ENCODE measurements at places on chromosomes 12 and 14. TPM values are rescaled to one million over a fixed set of nuclear protein-coding genes. Genes with fewer than 3 reads are reported as not detected.

- peaks cover 39% of the 10 kb centered on the region for H3K36me3 ChIP-seq
- H3K4me3 ChIP-seq: peak overlapping the region; percentile 97
- H3K4me1 ChIP-seq: peaks cover 54% of the 10 kb centered on the region
Observed at GRCh38 chr12:56635806-56636674, 5.9 kb upstream of the BAZ2A start.

- peaks cover 3% of the 10 kb centered on the region for H3K4me1 ChIP-seq
- no peak for DNase-seq
- peaks cover 26% of the 10 kb centered on the region for H3K27me3 ChIP-seq
- H3K36me3 ChIP-seq: peaks cover 4% of the 10 kb centered on the region
Observed at GRCh38 chr12:66196806-66197205, 7.8 kb downstream of the IRAK3 start.

Gene BHLHE41
- not detected for total RNA-seq

Gene OR4M1
- total RNA-seq: not detected

GRCh38 chr14:54804538-54805041 lies 98.0 kb downstream of the GCH1 start:
- peaks cover 2% of the 10 kb centered on the region for H3K4me1 ChIP-seq
- DNase-seq: no peak
- H3K4me3 ChIP-seq: no peak overlapping the region
- H3K27ac ChIP-seq: no peak overlapping the region

Gene EML1
- total RNA-seq: 0.68 TPM

DNA sequence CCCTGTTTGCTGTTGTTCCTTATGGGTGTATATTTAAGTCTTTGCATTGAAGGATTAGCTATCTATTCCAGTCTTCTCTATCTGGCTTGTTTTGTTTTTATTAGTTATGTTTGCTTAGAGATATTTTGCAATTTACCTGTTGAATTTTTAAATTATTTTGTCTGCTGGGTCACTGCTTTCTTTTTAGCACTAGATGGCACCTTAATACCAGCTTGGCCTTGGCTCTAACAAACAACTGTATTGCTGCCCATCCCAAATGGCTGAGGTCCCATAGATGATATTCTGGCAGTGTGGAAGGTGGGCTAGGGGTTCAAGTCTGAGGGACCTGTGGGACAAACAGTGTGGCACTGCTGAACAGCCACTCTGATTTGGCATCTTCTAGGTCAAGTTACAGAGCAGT lies 144.0 kb upstream of the FBXO33 start:
- no peak overlapping the region for H3K4me3 ChIP-seq
- H3K27ac ChIP-seq: no peak overlapping the region
- no peaks in the 10 kb centered on the region for H3K4me1 ChIP-seq
- H3K36me3 ChIP-seq: no peaks in the 10 kb centered on the region

- no peak overlapping the region for H3K4me3 ChIP-seq
- H3K27ac ChIP-seq: no peak overlapping the region
Observed at GRCh38 chr12:48882972-48883304, 17.3 kb upstream of the RND1 start.

DNA sequence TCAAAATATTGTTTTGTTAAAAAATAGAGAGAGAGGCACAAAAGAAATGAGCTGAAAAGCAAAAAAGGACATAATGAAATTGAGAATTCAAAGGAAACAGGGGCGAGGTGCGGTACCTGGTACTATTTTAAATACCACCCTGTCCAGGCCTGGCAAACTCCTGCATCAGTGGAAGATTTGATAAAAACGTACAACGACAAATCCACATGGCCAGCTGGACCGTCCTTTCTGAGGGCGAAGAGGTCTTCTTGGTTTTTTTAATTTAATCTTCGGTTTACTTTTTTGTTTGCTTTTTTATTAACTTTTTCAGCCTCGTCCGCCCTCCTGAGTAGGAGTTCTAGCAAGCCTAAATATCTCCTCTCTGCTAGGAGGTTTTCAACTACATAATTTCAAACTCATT lies 11.9 kb downstream of the BCL11B start:
- peak overlapping the region; percentile 100 for H3K27ac ChIP-seq
- DNase-seq: no peak
- H3K36me3 ChIP-seq: peaks cover 65% of the 10 kb centered on the region
- H3K4me1 ChIP-seq: peaks cover 91% of the 10 kb centered on the region

DNA sequence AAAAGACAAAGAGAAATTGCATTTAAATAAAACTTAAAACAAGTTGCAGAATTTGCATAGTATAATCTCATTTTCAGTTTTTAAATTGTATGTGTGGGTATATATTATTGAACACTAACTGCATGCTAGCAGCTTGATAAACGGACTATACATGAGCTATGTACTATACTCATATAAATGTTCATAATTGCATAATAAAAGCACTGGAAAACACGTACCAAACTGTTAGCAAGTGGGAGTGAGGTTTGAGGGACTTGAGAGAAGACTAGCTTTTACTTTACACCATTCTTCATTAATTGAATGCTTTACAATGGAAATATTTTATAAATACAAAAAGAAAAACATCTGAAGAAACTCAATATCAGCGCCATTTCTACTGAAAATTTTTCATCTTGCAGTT lies 32.2 kb upstream of the MDM1 start:
- no peak overlapping the region for H3K4me3 ChIP-seq
- DNase-seq: no peak
- H3K36me3 ChIP-seq: no peaks in the 10 kb centered on the region
- no peaks in the 10 kb centered on the region for H3K27me3 ChIP-seq
- no peak overlapping the region for H3K27ac ChIP-seq

DNA sequence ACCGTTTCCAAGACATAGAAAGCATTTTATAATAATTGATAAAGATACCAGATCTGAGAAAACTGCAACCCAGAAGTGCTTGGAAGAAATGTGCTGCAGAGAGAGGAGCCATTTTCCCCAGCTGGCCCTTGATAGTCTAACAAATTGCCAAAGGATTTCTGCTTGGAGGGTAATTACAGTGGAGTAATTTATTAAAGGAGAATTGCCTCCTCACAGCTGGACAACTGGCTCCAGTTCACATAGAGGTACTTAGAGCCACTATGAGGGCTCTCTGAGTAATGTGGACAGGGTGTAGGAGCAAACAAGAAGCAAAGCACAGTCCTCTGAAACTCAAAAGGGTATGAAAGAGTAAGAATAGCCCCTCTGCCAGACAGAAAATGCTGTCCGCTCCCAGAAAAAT lies 335.6 kb downstream of the SYT1 start:
- H3K27ac ChIP-seq: no peak overlapping the region
- DNase-seq: no peak
- no peaks in the 10 kb centered on the region for H3K27me3 ChIP-seq
- H3K4me1 ChIP-seq: no peaks in the 10 kb centered on the region
- H3K4me3 ChIP-seq: no peak overlapping the region

- no peaks in the 10 kb centered on the region for H3K27me3 ChIP-seq
- no peak overlapping the region for H3K27ac ChIP-seq
- H3K4me1 ChIP-seq: no peaks in the 10 kb centered on the region
Observed at GRCh38 chr14:104290058-104290667, 151.8 kb downstream of the KIF26A start.

DNA sequence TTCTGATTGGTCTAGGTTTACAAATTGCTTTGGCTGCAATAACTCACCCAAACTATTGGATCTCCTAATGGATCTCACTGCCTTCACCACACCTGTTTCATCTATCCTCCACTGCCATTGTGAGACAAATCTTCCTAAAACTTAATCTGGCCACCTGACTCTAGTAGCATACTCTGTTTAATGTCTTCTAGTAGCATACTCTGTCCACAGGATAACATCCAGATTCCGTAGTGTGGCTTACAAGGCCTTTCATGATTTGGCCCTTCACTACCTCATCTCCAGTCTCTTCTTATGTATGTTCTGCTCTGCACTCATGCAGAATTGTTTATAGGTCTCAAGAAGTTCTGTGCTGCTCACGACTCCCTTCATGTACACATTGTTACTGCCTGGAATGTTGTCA lies 10.0 kb downstream of the HSD17B6 start:
- H3K4me3 ChIP-seq: no peak overlapping the region
- no peak overlapping the region for H3K27ac ChIP-seq
- no peaks in the 10 kb centered on the region for H3K27me3 ChIP-seq

DNA sequence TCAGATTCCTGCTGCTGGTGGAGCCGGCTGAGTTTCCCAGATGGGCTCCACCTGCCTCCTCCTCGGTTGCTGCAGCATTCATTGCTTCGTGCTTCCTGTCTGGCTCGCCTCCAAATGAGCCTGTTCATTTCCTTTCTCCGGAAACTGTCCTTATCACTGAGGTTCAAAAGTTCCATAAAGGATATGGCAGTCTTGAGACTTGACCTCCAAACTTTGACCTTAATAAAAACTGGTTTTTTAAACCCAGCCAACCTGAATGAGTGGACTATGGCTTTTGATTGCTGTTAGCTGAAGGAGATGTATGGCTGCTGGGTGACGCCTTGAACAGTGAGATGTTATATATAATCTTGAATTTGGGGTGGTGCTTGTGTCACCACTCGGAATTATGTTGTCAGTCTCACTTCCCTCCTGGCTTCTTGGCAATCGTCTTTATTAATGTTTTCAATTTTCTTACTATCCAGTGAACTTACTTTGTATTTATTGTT lies 62.7 kb downstream of the RASSF3 start:
- H3K4me1 ChIP-seq: peaks cover 82% of the 10 kb centered on the region
- no peaks in the 10 kb centered on the region for H3K27me3 ChIP-seq
- DNase-seq: no peak
- H3K36me3 ChIP-seq: peaks cover 4% of the 10 kb centered on the region
- peak overlapping the region; percentile 20 for H3K4me3 ChIP-seq

Gene KCNC2
- not detected for total RNA-seq

DNA sequence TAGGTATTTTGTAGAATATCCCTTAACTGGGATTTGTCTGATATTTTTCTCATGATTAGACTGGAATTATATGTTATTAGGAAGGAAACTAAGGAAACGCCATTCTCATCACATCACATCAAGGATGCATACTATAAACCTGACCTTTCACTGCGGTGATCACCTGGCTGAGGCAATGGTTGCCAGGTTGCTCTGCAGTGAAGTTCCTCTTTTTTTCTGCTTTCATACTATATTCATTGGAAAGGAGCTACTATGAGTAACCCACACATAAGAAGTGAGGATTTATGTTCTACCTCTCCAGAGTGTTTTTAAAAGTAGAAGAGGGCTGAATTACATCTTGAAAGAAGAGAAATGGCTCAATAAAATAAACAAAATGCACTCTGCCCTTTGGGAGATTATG lies 31.0 kb upstream of the GRIP1 start:
- no peak for DNase-seq
- no peak overlapping the region for H3K27ac ChIP-seq
- H3K27me3 ChIP-seq: peaks cover 12% of the 10 kb centered on the region
- no peak overlapping the region for H3K4me3 ChIP-seq
- no peaks in the 10 kb centered on the region for H3K36me3 ChIP-seq
- H3K4me1 ChIP-seq: peaks cover 13% of the 10 kb centered on the region

- no peak overlapping the region for H3K4me3 ChIP-seq
- no peak for DNase-seq
- H3K4me1 ChIP-seq: no peaks in the 10 kb centered on the region
Observed at GRCh38 chr14:39406560-39406959, 25.7 kb downstream of the FBXO33 start.

GRCh38 chr12:3755898-3756297 lies 3.0 kb upstream of the CRACR2A start:
- H3K27ac ChIP-seq: no peak overlapping the region
- H3K4me1 ChIP-seq: peaks cover 30% of the 10 kb centered on the region
- no peak for DNase-seq
- H3K4me3 ChIP-seq: no peak overlapping the region
- peaks cover 26% of the 10 kb centered on the region for H3K36me3 ChIP-seq

- no peaks in the 10 kb centered on the region for H3K4me1 ChIP-seq
- no peak for DNase-seq
- peaks cover 41% of the 10 kb centered on the region for H3K36me3 ChIP-seq
- no peak overlapping the region for H3K4me3 ChIP-seq
- H3K27me3 ChIP-seq: no peaks in the 10 kb centered on the region
Observed at GRCh38 chr14:75793806-75794205, 132.8 kb downstream of the TTLL5 start.

Gene ARG2
- total RNA-seq: 19.2 TPM

DNA sequence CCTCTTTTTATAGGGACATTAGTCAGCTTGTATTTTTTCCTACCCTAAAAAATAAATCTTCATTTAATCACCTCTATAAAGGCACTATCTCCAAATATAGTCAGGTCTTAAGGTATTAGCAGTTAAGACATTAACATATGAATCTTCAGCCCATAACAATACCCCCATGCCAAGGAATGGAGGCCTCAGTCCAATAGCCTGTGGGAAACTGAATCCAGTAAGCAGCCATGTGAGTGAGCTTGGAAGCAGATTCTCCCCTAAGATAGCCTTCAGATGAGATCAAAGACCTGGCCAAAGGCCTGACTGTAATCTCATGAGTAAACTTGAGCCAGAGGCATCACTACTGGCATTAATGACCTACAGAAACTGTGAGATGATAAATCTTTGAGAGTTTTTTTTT lies 232.1 kb upstream of the SYT10 start:
- DNase-seq: no peak
- no peaks in the 10 kb centered on the region for H3K27me3 ChIP-seq
- H3K4me3 ChIP-seq: no peak overlapping the region
- H3K36me3 ChIP-seq: no peaks in the 10 kb centered on the region
- H3K27ac ChIP-seq: no peak overlapping the region
- no peaks in the 10 kb centered on the region for H3K4me1 ChIP-seq

GRCh38 chr14:34012978-34013720 lies 62.3 kb upstream of the EGLN3 start:
- H3K36me3 ChIP-seq: peaks cover 35% of the 10 kb centered on the region
- H3K27me3 ChIP-seq: peaks cover 3% of the 10 kb centered on the region
- H3K4me3 ChIP-seq: no peak overlapping the region
- peak overlapping the region; percentile 81 for H3K27ac ChIP-seq
- peaks cover 37% of the 10 kb centered on the region for H3K4me1 ChIP-seq

Gene SLCO1A2
- not detected for total RNA-seq

- no peaks in the 10 kb centered on the region for H3K36me3 ChIP-seq
- no peaks in the 10 kb centered on the region for H3K4me1 ChIP-seq
- H3K27ac ChIP-seq: no peak overlapping the region
- peaks cover 2% of the 10 kb centered on the region for H3K27me3 ChIP-seq
- no peak for DNase-seq
Observed at GRCh38 chr12:127399451-127399850, 867.5 kb upstream of the TMEM132C start.

Gene PPP1R36
- total RNA-seq: not detected

- H3K27me3 ChIP-seq: no peaks in the 10 kb centered on the region
- H3K4me3 ChIP-seq: no peak overlapping the region
- DNase-seq: no peak
- no peak overlapping the region for H3K27ac ChIP-seq
- H3K4me1 ChIP-seq: peaks cover 14% of the 10 kb centered on the region
Observed at GRCh38 chr12:123037791-123038190, 57.3 kb downstream of the ARL6IP4 start.

GRCh38 chr12:91778938-91779400 lies 366.7 kb downstream of the BTG1 start:
- peak; percentile 17 for DNase-seq
- H3K27me3 ChIP-seq: peaks cover 4% of the 10 kb centered on the region

Gene SYCP3
- total RNA-seq: 0.50 TPM

- no peak overlapping the region for H3K27ac ChIP-seq
- H3K4me1 ChIP-seq: peaks cover 25% of the 10 kb centered on the region
- H3K4me3 ChIP-seq: no peak overlapping the region
Observed at GRCh38 chr12:42421844-42422779, 96.1 kb downstream of the PPHLN1 start.

- H3K27ac ChIP-seq: no peak overlapping the region
- no peaks in the 10 kb centered on the region for H3K36me3 ChIP-seq
Observed at GRCh38 chr12:111024205-111024801, 103.9 kb upstream of the MYL2 start.

All from activated T-helper 2 cell treated with anti-CD3 and anti-CD28 coated beads, Interferon-gamma antibody, Interleukin-2, Interleukin-4, amounts not matched to agents 10 μg/mL and 5 μg/mL and 100 μg/mL, durations not matched to agents 14 hours and 24 hours and 36 hours (primary cell).